ENCODE measurements at places on chromosomes 11 and 22. TPM values are rescaled to one million over a fixed set of nuclear protein-coding genes. Genes with fewer than 3 reads are reported as not detected.

DNA sequence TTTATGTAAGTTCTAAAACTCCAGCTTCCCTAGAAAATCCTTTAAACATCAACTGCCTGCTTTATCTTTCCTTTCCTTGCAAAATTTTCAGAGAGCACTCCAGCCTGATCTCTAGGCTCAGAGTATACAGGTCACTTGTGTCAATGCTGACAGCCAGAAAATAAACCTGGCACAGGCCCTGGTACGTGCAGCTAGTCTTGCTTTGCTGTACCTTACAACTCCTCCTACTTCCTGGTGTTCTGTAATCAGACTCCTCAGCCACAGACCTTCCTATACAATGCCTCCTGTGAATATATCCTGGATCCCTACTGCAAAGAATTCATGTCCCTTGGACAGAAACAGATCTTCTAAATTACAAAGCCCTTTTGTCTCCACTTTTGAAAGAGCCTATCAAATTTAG is 24.2 kb upstream of the TMEM123 start:
- no peak overlapping the region for H3K4me3 ChIP-seq
- H3K4me1 ChIP-seq: peaks cover 9% of the 10 kb centered on the region
- no peaks in the 10 kb centered on the region for H3K27me3 ChIP-seq
- H3K36me3 ChIP-seq: no peaks in the 10 kb centered on the region

DNA sequence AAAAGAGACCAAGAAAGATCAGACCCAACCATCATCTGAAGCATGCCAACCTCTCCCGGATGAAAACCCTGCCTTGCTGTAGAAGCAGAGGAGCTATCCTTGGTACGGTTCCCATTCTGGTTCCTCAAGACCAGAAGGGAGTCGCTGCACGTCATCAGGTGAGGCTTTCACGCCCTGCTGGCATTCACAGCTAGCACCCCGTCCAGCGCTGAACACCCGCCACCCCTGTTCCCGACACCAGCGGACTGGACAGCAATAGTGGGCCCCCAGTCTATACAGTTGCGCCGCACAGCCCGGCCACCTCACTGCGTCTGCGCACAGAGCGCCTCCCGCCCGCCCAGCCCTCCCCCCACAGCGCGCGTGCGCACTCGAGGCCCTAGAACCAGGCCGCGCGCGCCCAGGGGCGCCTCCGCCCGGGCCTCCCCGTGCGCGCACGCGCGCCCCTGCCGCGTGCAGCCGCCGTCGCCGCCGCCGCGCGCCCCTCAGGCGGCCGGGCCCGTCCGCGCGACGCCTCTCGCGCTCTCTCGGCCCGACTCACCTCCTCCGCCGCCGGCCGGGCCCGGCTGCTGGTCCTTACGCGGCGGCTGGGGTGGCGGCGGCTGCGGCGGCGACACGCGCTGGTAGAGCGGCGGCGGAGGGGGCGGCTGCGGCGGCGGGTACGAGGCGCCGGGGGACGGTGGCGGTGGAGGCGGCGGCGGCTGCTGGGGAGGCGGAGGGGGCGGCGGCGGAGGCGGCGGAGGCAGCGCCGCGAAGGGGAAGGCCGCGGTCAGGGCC is 706 bp downstream of the SF1 start:
- peak overlapping the region; percentile 99 for H3K27ac ChIP-seq
- H3K27me3 ChIP-seq: no peaks in the 10 kb centered on the region
- DNase-seq: peak; percentile 87
- H3K4me1 ChIP-seq: peaks cover 60% of the 10 kb centered on the region
- peak overlapping the region; percentile 82 for H3K4me3 ChIP-seq

- H3K4me3 ChIP-seq: no peak overlapping the region
- DNase-seq: no peak
- H3K27ac ChIP-seq: no peak overlapping the region
- peaks cover 42% of the 10 kb centered on the region for H3K4me1 ChIP-seq
- H3K36me3 ChIP-seq: peaks cover 35% of the 10 kb centered on the region
These were observed 214.7 kb upstream of the SYN3 start for GRCh38 chr22:33272871-33273270.

DNA sequence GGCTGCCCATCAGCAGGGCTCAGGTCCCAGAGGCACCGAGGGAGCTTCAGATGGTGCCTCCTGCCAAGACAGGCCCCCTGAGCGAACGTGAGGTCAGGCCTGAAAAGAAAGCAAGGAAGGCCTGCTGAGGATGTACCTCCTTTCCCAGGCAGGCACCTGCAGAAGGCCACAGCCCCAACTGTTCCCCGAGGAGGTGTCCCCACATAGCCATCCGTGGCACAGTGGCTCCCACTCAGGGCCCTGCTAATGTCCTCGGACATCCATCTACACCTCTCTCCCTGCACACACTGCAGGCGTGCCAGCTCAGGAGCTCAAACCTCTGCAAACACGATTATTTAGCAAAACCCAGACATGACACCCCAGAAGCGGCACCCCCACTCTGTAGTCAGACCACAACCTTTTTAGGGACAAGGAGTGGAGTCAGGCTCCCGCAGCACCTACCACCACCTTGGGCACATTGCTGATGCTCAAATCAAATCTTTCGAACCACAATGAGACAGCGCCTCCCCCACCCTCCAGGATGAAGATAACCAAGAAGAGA is 36.9 kb downstream of the SHANK2 start:
- no peaks in the 10 kb centered on the region for H3K36me3 ChIP-seq
- H3K27ac ChIP-seq: no peak overlapping the region
- no peaks in the 10 kb centered on the region for H3K4me1 ChIP-seq
- H3K27me3 ChIP-seq: peaks cover 94% of the 10 kb centered on the region
- no peak overlapping the region for H3K4me3 ChIP-seq

DNA sequence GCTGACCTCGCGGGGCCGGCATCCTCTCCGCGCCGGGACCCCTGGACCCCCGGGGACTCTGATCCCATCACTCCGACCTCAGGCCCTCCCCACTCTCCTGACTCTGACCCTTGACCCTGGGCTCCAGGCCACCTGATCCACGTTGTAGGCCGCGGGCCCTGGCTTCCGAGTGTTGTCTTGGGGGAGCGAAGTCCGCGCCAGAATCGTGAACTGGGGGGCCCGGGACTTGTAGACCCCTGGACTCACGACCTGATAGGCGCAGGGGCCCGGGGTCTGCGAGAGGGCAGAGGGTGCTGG is 716 bp upstream of the TYMP start:
- DNase-seq: peak; percentile 52
- H3K27ac ChIP-seq: peak overlapping the region; percentile 94
- H3K4me3 ChIP-seq: peak overlapping the region; percentile 74
- no peaks in the 10 kb centered on the region for H3K36me3 ChIP-seq

The C11orf21 gene
- 36.0 TPM for total RNA-seq

The LRRC4C gene
- 0.41 TPM for total RNA-seq

The MIAT gene
- 0.66 TPM for total RNA-seq

The NUMA1 gene
- 82.5 TPM for total RNA-seq

Data from left ventricle myocardium inferior (tissue), 1 donor.